ENCODE measurements at places on chromosomes 12 and 14. TPM values are rescaled to one million over a fixed set of nuclear protein-coding genes. Genes with fewer than 3 reads are reported as not detected.

GRCh38 chr12:20183563-20183962 lies 184.8 kb upstream of the PDE3A start:
- no peak for DNase-seq

DNA sequence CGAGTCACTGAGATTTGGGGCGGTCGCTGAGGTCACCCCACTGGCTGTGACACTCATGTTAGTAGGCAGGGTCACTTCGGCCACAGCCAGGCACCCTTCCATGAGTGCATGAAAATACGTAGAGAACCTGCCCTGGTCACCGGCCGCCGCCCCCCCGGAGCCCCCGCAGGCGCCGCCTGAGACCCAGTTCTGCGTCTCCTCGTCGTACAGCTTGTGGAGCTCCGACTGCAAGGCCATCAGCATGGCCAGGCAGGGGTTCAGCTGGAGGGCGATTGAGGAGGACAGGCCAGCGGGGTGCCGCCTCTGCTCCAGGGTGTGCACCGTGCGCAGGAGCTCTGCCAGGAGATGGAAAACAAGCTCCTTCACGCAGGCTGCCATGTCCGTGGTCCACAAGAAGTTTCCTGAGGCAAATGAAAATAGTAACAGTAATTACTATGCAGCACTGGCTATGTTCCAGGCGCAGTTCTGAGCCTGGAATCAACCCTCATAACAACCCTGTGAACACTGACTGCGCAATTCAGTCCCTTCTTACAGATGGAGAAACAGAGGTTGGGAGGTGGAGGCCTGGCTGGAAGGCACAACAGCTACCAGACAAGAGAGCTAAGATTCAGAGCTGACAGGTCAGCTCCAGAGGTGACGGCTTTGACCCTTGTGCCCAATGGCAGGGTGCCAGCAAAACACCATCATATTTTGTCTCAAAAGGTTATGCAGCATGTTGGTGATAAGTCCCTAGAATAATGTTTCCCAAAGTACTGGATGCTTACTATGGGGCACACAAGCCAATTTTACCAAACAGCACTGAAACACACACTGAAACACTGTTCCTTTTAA lies 59.9 kb downstream of the TRAFD1 start:
- no peak for DNase-seq

The HCAR2 gene
- 0.13 TPM for total RNA-seq

The FOXN4 gene
- total RNA-seq: not detected

The BCL7A gene
- 13.8 TPM for total RNA-seq
